ENCODE measurements at places on chromosomes 13 and 19. TPM values are rescaled to one million over a fixed set of nuclear protein-coding genes. Genes with fewer than 3 reads are reported as not detected.

DNA sequence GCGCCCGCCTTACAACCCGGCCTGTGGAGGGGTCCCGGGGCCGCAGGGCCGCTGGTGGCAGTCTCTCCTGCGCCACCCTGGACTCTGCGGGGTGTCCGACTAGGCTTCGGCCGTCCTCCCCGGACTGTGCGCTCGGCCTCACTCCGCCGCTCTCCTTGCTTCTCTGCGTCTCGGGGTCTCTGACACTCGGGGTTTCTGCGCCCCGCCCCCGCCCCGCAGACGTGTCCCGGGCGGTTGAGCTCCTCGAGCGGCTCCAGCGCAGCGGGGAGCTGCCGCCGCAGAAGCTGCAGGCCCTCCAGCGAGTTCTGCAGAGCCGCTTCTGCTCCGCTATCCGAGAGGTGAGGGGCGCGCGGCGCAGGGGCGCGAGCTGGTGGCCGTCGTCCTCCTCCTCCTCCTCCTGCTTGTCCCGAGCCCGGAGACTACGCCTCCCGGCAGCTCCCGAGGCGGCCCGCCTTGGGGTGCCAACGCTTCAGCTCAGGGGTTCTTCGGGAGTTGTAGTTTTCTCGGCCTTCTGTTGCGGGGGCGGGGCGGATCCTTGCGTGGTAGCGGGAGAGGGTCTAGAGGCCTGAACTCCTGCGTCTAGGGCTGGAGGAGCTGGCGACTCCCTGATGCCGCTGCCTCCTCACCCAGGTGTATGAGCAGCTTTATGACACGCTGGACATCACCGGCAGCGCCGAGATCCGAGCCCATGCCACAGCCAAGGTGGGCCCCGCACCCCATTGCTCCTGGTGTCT lies 627 bp downstream of the LIN7B start:
- DNase-seq, result peak; percentile 48

DNA sequence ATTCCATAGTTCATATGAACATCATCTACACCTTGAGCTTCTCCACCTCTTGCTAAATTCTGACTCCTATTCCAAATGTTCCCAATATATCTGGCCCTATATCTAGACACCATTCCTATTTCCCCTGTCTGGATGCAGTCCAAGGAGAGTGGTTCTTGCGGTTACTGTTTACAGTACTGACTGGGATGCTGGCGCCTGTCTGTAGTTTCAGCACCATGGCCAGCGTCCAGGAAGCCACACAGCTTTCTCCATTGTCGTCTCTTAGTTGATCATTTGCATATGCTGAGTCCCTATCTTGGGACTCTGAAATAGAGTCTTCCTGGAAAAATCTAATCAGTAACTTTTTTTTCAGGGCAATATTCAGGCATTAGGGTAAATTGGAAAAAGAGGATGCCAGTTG lies 14.9 kb downstream of the LAIR2 start:
- DNase-seq, result peak; percentile 90

DNA sequence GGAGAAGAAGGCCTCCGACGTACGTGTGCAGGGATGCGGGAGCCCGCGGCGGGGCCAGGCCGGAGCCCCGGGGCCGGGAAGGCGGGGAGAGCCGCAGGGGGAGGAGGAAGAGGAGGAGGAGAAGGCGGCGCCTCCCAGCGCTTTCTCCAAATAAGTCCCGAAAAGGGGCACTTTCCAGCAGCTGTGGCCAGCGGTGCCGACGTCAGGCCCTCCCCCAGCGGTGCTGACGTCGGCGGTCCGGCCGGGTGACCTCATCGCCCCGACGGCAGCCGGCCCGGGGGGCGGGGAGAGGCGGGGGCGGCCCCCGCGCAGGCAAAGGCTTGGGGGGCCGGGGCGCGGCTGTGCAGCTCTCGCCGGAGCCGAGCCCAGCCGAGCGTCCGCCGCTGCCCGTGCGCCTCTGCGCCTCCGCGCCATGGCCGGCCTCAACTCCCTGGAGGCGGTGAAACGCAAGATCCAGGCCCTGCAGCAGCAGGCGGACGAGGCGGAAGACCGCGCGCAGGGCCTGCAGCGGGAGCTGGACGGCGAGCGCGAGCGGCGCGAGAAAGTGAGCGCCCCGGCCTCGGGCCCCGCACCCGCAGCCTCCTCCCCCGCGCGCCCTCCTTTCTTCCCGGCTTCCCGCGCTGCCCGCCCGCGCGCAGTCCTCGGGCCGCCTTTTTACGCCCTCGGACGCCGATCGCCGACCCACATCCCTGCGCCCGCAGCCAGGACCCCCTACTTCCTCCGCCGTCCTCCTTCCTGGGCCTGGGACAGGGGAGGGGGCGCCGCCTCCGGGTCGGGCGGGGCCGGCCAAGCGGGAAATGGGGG lies at the start of gene TPM4:
TSS of gene TPM4 (plus strand) at position 342 of the 804 bp plus-strand sequence. CDS start at position 413, 71 bp downstream.
- peak; percentile 93 for DNase-seq

- DNase-seq, result no peak
These were observed 320.3 kb downstream of the SUCLA2 start for GRCh38 chr13:47680748-47681147.

The GIPR gene
- not detected for total RNA-seq

DNA sequence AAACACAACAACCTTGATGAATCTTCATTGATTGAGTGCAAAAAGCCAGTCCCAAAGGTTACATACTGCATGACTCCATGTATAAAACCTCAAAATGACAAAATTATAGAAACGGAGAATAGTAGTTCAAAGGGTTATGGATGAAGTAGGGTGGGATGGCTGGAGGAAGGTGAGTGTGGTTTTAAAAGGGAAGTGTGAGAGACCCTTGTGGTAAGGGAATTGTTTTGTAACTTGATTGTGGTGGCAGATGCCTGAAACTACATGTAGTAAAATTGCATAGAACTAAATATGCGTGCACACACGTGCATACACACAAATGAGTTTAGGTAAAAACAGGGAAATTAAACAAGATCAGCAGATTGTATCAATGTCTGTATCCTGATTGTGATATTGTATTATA lies 340.7 kb downstream of the MTUS2 start:
- no peak for DNase-seq

The CGB8 gene
- total RNA-seq, result not detected

DNA sequence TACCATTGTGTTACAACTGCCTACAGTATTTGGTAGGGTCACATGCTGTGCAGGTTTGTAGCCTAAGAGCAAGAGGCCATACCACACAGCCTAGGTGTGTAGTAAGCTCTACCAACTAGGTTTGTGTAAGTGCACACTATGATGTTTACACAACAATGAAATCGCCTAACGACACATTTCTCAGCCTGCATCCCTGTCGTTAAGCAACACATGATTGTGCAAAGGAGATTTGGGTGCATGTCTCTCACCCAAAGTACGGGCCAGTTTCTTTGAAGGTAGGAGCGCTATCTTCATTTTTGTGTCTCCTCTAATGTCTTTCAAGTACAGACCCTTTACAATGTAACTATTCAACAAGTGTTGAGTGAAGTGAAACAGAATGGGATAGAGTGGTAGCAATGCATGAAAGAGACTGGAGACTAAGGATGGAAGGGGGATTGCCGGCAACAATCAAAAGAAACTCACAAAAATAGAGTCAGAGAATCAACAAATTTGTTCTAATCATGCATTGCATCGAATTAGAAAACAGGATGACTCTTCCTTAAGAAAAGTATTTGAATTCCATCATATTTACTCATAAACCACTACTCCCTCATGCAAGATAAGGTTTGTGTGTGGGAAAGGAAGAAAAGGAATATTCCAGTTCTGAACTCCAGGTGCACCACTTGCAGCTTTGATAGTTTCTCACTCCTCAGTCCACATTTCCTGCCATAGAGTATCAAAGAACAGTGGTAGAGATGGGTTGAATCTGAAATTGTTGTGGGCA lies 60.2 kb upstream of the TNFRSF19 start:
- no peak for DNase-seq

GRCh38 chr19:16403151-16403977 lies 68.4 kb downstream of the EPS15L1 start:
- no peak for DNase-seq

- no peak for DNase-seq
These were observed 8.7 kb downstream of the ACER1 start for GRCh38 chr19:6324757-6325156.

- DNase-seq, result no peak
These were observed 9.4 kb downstream of the CELF5 start for GRCh38 chr19:3233831-3234230.

GRCh38 chr13:75870397-75870903 lies 234.3 kb downstream of the LMO7 start:
- peak; percentile 38 for DNase-seq

The CPB2 gene
- not detected for total RNA-seq

The FGF14 gene
- total RNA-seq, result 0.34 TPM

Measured in dermis blood vessel endothelial cell (primary cell).